Thoracic aorta (tissue), 2 donors: ENCODE measurements at places on chromosomes 16 and 17. TPM values are rescaled to one million over a fixed set of nuclear protein-coding genes. Genes with fewer than 3 reads are reported as not detected.

GRCh38 chr17:81481073-81481799 is 31.4 kb downstream of the ACTG1 start:
- DNase-seq: no peak

- no peak for DNase-seq
These were observed 908 bp downstream of the CALB2 start for GRCh38 chr16:71359431-71359830.

DNA sequence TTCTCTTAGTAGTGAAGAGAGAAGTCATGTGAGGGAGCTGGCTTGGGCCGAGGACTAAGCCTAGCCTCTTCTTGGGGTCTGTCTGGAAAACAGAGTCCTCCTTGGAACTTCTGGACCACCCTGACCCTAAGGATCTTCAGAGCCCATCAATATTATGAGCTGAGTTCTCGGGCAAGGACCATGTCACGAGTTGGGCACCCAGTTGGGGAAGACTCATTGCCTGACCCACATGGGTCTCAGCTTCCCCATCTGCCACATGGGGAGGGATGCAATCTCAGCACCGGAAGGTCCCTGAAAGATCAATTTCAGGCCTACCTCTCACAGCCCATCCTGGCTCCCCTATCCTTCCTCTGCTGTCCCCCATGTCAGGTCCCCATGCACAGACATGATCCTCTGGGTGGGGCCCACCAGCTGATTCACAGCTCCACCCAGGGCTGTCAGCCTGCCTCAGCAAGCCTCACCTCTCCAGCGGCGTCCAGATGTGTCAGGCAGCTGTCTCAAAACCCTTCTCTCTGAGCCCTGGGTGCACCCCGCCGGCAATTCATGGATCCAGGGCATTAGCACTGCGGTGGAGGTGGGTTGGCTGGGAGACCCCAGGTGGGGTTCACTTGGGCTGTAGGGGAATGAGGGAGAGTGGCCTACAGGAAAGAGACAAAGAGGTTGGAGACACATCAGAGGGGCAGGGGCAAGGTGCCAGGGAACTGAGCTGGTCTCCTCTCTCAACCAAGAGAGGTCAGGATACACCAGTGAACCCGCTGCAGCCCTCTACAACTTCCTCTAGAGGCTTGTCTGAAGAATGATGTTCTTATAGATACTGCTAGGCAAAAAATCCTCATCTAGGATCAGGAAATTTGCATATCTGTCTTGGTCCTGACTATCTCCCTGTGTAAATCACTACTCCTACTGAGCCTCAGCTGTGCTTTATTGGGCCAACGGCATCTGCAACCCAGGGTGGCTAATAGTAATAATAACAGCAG is 1.8 kb downstream of the NLRP1 start:
- no peak for DNase-seq

The ALDOA gene
- total RNA-seq: 569 TPM

The ZNF778 gene
- total RNA-seq: 17.1 TPM

GRCh38 chr17:34248511-34249024 is 6.5 kb upstream of the CCL2 start:
- DNase-seq: no peak

DNA sequence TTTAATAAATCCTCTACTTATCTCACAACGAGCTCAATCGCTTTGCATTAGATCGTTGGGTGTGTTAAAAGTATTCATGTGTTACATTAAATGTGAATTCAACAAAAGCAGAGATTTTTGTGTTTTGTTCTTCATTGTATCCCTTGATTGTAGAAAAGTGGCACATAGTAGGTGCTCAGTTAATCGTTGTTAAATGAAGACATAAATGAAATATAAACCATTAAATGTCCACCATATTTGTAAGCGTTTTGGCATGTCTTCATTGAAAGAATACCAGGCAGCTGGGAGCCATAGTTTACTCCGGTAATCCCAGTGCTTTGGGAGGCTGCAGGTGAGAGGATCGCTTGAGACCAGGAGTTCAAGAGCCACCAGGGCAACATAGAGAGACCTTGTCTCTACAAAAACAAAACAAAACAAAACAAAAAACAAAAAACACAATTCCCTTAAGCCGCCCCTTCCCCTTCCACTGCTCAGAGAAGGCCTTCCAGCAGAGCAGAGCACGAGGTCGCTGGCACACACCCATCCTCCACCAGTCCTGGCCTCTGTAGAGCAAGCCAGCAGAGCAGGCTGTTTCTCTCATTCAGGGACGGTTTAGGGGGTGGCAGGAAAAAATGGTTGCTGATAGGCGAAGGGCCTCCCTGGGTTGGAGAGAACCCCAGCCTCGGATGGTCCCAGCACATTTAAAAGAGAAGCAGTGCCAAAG is 673 bp upstream of the CHD9 start:
- no peak for DNase-seq

- no peak for DNase-seq
These were observed 59.0 kb upstream of the RBFOX3 start for GRCh38 chr17:79669861-79670260.

The RAMP2 gene
- 32.3 TPM for total RNA-seq

The RAP1GAP2 gene
- 12.4 TPM for total RNA-seq

DNA sequence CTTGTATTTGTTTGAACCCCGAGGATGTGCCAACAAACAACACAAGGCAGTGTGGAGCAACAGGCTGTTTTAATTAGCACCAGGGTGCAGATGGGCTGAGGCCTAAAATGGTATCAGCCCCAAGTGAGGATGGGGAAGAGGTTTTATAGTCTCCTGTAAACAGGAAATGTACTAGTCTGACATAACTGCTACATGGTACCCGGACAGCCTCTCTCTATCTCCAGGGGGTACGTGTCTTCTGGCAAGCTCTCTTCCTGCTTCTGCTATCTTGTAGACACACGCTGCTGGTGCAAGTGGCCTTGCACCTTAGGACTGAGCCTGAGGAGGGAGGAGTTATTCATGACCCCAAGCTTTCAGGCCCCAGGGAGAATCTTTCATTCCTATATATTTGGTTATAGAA is 2451.0 kb downstream of the TP53TG3F start:
- DNase-seq: no peak

- no peak for DNase-seq
These were observed 36.7 kb upstream of the ABCA5 start for GRCh38 chr17:69363488-69364210.

GRCh38 chr17:29559640-29560039 is 7.2 kb downstream of the ABHD15 start:
- no peak for DNase-seq

DNA sequence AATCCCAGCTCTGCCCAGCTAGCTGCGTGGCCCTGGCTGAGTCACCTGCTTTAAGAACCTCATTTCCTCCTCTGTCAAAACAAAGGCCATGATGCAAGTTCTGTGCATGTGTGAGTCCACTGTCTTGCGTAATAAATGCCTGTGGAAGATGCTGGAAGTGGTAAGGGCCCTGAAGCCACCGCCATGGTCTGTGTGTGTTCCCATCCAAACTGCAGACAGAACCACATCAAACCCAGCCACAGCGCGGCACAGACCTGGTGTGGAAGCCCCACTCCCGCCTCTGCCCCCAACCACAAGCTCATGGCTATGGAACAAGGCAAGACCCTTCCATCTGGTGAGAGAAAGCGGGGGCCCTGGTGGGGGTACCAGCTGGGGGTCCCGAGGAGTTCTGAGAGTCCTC is 26.0 kb downstream of the NECAB2 start:
- DNase-seq: no peak

DNA sequence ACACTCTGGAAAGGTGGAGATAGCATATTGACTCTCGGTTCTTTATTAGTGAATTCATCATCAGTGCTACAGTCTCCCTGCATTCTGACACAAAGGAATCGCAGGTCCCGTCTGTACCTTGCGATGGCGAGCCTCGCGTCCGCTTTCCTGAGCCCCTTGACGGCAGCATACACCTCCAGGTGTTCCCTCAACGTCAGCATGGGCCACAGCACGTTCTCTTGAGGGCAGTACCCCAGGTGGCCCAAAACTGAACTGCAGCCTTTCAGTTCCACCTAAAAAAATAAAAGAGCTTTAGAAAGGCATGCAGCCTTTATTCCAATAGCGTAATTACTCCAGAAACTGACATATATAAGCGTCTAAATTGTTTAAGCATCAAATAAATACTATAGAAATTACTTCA is 24.2 kb upstream of the ABCA9 start:
- DNase-seq: no peak

The HSD3B7 gene
- total RNA-seq: 16.4 TPM

The NPIPA2 gene
- 2.6 TPM for total RNA-seq

GRCh38 chr17:28416703-28417311 is 10.8 kb upstream of the SLC46A1 start:
- no peak for DNase-seq

The SNAI3 gene
- not detected for total RNA-seq

The FSCN2 gene
- total RNA-seq: 9.2 TPM

DNA sequence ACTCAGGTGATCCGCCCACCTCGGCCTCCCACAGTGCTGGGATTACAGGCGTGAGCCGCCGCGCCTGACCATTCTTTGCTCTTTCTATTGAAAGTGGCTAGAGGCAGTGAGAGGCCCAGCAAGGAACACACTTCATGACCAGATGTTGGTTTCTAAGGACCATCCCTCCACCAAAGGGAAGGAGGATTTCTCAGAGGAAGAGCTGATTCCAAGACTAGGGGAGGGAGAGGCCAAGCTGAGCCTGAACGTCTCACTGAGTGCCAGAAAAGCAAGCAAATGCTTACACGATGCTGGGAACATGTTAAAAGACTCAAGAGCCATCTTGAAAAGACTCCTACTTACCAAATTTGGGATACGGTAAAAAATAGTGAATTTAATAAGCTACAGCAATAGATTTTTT is 79.2 kb downstream of the MRM3 start:
- no peak for DNase-seq

DNA sequence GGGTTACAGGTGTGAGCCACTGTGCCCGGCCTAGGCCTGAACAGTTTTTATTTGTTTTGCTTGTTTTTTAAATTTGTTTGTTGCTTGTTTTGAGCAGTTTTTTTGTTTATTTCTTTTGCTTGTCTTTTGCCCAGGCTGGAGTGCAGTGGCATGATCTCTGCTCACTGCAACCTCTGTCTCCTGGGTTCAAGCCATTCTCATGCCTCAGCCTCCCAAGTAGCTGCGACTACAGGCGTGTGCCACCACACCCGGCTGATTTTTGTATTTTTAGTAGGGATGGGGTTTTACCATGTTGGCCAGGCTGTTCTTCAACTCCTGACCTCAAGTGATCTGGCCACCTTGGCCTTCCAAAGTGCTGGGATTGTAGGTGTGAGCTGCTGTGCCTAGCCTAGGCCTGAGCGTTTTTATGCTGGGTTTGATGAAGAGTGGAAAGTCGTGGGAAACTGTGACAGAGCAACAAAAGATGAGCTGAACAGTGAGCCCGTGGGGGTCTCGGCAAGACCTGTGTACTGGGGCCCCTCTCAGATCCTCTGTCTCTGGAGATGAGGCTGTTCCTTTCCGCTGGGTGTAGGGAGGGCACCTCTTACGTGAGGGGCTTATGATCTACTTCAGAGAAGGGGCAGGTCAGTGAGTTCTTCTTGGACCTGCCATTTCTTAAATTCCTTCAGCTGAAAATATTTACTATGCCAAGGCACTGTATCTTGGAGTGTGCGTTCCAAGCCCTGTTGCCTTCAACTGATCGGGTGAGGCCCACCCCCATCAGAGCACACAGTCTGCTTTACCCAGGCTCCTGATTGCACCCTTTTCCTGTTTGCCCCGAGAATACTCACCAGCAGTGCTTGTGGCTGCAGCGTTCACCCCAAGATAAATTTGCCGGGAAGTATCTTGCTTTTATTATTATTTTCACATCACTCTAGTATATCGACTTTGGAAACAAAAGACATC is 322.1 kb downstream of the SEC14L1 start:
- DNase-seq: no peak

The GABARAP gene
- 446 TPM for total RNA-seq

GRCh38 chr17:64103391-64104364 is 26.3 kb downstream of the ERN1 start:
- no peak for DNase-seq

- no peak for DNase-seq
These were observed 23.0 kb downstream of the ATF7IP2 start for GRCh38 chr16:10408824-10409381.

GRCh38 chr17:5813357-5813756 is 229.0 kb upstream of the NLRP1 start:
- DNase-seq: no peak

The KRTAP2-2 gene
- total RNA-seq: not detected

The RPL38 gene
- total RNA-seq: 163 TPM
